ENCODE measurements at places on chromosomes 1 and 21.

DNA sequence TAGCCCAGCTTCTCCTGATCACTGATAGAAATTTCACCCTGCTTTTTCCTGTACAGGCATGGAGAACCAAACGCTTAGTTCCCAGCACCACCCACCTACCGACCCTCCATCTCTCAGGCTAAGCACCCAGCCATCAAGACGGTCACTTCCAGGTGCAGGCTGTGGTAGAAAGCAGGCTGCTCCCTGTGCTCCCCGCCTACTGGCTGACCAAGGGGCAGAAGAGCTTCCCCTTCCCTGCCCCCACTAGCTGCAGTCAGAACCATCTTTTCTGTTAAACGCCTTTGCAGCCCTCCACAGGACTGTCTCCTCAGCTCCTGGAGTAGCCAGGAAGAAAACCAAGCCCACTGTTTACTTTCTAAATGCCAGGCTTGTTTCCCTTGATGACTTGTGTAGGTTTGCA lies 23.0 kb downstream of the SPATA46 start:
- no peak for DNase-seq

DNA sequence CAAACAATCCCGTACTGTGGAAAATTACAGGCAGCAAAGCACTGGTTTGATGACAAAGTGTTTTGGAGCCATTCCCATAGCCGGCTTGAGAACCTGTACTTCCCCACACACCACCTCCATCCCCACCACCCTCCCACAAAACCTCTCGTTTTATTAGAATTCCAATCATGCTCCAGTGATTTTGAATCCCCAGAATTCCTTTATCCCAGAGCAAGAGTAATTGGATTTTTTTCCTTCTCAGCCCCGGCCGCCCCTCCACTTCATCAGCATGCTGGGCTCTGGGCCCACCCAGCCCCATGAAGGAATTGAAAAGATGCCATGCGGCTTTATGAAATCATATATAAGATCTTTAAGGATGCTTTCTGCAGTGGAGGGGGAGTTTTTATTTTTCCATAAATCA lies 136.6 kb downstream of the OMA1 start:
- no peak for DNase-seq

DNA sequence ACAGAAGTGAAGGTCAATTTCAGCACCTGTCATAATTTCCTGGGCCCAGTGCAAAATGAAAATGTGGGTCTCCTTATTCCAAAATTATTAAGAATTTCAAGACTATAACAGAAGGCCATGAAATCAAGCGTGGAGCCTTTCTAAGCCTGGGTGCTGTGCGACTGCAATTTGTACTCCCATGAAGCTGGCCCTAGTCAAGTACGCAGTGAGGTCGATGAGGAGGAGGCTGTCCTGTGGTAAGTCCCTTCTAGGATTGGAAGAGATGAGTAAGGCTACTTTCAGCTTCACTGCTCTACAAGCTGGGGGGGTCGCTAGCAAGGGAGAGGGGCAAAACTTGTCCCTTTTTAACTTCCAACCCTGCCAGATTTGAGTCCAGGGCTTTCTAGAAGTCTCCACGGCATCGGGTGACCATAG lies 410 bp upstream of the NUDC start:
- DNase-seq, result no peak

- DNase-seq, result no peak
Observed at GRCh38 chr1:63976006-63976405, 202.2 kb downstream of the ROR1 start.

GRCh38 chr1:218772575-218772974 lies 401.1 kb upstream of the LYPLAL1 start:
- DNase-seq, result no peak

- DNase-seq, result no peak
Observed at GRCh38 chr1:220875260-220875659, 4.0 kb upstream of the HLX start.

DNA sequence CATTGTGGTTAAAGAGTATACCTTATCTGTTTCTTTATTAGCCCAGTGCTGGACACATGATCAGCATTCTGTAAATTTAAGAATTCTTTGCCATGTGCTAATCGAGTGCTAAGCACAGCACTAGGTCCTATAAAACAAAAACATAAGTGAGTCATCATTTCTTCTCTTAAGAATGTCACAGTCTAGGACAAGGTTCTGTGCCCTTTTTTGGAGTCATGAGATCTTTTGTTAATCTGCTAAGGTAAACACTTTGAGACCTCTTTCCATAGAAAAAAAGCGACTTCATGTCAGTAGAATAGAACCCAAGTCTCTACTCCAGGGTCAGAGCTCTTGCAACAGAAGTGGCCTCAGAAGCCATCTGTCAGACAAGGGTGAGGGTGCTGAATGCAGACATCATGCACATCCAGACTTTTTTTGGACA lies 70.0 kb upstream of the NFIA start:
- DNase-seq, result no peak

DNA sequence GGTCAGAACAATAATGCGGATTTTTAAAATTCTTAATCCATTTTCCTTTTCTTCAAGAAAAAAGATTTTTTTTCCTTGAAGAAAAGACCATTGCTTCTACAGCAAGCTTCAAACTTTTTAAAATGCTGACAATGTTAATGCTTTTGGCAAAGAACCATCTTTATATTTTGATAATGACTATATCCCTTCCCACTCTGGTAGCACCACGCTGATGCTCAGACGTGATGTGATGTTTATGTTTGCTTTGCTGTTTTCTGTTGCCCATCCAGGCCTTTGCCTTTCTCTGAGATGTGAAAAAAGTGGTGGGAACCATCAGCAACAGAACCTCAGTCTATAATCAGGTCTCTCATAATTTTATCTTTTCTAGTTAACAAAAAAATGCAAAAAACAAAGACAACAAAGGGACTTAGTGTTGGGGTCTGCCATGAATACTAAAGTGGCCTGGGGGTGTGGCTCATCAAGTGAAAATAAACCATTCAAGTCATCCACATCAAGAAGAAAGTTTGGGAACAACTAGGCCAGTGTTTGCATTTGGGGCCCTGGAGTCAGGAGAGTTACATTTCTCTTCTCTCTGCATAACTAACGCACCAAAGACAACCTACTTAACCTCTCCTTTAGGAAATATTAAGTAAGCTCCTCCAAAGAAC lies 244.6 kb upstream of the DMRTA2 start:
- no peak for DNase-seq

GRCh38 chr1:113732802-113733201 lies 26.5 kb downstream of the PHTF1 start:
- DNase-seq, result no peak

- DNase-seq, result no peak
Observed at GRCh38 chr1:37240897-37241296, 206.6 kb upstream of the GRIK3 start.

GRCh38 chr1:63623952-63624351 lies 30.7 kb downstream of the PGM1 start:
- DNase-seq, result no peak

DNA sequence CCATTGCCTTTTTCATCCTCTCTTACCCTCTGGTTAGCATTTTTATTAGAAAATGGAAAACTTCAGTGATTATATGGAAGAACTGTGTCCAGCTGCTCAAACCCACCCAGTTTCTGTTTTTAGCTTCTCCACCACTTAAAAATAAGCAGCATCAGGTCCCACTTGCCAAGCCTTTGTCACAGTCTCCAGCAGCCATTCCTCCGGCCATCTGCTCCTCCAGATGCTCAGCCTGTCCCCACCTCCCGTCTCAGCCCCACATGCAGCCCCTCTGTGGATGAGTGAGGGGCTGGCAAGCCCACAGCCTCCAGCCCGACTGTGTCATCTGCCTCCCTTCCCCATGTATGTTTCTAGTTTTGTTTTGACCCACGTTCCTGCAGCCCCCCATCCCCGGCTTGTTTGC lies 289.7 kb downstream of the HHAT start:
- no peak for DNase-seq

DNA sequence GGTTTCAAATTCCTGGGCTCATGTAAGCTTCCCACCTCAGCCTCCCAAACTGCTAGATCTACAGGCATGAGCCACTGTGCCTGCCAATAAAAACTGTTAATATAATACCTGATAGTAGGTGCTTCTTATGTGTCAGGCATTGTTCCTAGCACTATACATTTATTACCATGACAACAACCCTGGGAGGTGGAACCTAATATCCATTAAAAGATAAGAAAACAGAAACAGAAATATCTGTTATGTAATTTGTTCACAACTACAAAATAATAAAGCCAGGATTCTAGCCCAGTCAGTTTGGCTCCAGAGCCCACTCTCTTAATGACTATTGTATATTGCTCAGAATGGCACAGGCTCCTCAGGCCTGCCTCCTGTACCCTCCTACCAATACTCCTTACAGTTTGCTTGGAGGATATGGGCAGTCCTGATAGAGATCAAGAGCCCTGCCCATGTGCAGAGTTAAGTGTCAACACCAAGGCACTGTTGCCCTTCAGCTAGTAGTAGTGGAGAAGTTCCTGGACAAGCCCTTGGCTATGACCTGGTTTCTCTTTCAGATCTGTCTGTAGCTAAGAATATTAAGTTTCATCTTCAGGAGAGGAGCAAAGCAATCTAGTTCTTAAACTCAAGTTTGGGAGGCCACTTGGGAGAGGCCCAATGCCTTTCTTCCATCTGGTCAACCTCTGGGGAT lies 22.4 kb downstream of the RPL5 start:
- DNase-seq, result no peak

DNA sequence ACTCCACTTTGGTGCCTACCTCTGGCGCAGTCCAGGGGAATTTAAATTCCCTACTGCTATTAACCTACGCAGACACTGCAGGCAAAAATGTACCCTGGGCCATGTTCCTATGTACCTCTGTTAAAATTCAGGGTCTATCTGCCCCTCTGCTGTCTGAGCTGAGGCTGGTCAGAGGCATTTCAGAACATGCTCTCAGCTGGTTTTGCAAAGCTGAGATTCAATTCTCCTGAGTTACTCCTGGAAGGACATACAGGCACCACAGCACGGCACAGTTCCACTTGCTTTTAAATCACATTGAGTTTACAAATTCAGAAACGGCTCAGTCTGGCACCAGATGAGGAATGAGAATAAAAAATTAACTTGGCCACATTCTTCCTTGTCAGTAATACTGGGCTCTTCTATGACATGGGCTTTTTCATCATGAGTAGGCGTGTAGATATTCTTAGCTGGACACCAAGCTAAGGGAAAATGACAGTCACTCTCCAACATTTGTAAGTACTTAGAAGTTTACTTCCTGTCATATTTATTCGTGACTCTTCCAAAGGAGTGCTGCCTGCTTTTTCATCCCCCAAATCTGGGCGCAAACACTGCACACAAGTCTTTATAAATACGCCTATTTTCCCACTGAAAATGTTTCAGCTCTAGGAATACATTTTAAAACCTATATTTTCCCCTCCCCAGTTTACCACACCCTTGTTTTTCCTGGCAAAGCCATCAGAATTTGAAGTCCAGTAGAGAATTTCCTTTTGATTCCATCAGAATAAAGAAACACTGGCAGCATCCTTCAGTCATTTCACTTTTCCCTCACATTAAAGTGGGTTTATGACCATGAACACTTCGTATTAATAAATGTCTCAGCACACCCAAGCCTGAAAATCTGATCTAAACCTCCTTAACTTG lies 1.9 kb downstream of the C1orf198 start:
- DNase-seq, result no peak

DNA sequence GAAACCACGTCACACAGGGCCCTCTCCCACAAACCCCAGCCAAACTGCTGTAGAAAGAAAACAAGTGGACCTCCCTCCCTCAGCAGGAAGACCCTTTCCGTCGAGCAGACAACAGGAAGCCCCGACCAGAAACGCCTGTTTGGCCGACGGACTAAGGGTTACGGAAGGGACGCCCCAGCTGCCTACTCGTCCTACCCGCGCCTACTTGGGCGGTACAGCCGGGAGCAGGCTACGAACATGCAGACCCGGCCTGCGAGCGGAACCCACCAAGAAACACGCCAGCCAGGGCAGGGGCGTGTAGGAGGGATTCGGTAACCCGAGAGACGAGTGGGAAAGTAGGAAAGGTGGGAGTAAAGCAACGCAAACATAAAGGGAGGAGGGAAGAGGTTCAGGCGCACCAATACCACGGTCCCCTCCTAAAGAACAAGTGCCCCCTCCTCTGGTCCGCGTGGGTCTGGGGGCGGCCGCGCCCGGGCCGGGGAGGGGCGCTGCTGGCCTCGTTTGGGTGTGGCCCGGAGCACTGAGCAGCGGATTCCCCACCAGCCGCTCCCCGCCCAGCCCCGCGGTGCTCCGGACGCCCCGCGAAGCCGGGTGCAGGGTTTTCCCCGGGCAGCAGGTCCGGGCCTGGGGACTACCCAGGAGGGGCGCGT lies 450 bp downstream of the S100A10 start:
- DNase-seq, result no peak

- no peak for DNase-seq
Observed at GRCh38 chr1:246065592-246065991, 441.5 kb downstream of the SMYD3 start.

DNA sequence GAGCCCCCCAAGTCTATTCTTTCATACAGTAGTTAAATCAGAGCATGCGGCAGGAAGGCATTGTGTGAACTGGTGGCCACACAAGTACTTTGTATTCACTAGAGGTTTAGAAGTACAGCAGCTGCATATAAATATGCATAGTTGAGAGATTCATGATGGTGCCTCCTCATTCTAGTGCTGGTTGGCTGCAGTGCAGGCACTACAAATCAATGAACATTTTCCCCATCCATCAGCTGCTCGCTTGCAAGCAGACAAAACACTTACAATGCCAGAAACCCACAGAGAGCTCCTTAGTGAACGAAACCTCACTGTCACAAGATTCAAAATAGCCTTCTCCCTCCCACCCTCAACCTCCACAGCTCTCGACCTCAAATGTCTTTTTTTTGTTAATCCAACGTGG lies 726.2 kb downstream of the USP25 start:
- no peak for DNase-seq

GRCh38 chr1:18712252-18712600 lies 81.6 kb downstream of the PAX7 start:
- no peak for DNase-seq

DNA sequence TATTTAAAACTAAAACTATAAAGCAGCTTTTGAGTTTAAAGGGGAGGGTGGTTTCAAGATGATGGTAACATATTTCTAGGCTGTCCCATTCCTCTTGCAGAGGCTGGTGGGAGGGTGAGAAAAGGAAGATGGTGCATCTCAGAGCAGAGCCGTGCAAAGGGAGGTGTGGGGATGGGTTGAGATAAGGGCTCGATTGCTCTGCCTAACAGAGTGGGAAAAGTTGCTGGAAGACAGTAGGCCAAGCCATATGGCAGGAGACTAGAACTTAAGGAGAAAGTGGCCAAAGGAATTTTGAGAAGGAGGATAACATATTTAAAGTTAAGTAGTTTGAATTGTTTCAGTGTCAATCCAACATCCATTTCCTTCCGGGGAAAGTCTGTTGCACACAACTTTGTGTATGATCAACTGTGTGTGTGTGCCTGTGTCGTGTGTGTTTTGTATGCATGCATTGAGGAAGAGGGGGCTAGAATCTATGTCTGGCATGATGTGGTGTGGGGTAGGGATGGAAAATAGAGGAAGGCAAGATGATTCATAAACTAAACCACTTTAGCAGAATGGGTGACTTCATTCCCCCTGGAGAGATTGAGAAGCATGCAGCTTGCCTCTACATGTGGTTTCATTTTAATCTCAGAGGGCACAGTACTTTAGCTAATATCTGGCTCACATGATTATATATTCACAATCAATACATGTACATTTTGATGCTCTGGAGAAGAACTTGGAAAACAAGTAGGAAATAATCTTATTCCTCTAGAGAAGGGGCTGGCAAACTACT lies 145.0 kb upstream of the DNAH14 start:
- no peak for DNase-seq

GRCh38 chr1:85502625-85503083 lies 37.7 kb upstream of the DDAH1 start:
- DNase-seq, result no peak
